Fibroblast of lung (primary cell): ENCODE measurements at places on chromosomes 5 and 9. TPM values are rescaled to one million over a fixed set of nuclear protein-coding genes. Genes with fewer than 3 reads are reported as not detected.
A peak's percentile ranks its signal among the peaks of the same experiment; 100 is the strongest.

ZNF189 gene
- 19.3 and 21.8 TPM in 2 replicates for total RNA-seq

CRHBP gene
- total RNA-seq: under 0.01 and 0.17 TPM in 2 replicates

NIPAL4 gene
- 0.17 and 0.26 TPM in 2 replicates for total RNA-seq

PCDHA6 gene
- 0.51 and 3.6 TPM in 2 replicates for total RNA-seq

MSX2 gene
- 1.0 and 1.3 TPM in 2 replicates for total RNA-seq

RAB3C gene
- not detected in 2 replicates for total RNA-seq

EPB41L4B gene
- total RNA-seq: 1.5 and 2.8 TPM in 2 replicates

DHX29 gene
- 36.0 and 38.5 TPM in 2 replicates for total RNA-seq

ZNF484 gene
- 13.1 and 15.4 TPM in 2 replicates for total RNA-seq

GRCh38 chr5:54728588-54728915 is 211.0 kb downstream of the SNX18 start:
- DNase-seq: no peak

GRCh38 chr5:172487671-172488070 is 33.3 kb upstream of the SH3PXD2B start:
- no peak for DNase-seq

- DNase-seq: no peak
These were observed 4.4 kb upstream of the CEP72 start for GRCh38 chr5:607541-608428.

- DNase-seq: peak; percentile 35
These were observed 661.4 kb upstream of the KLF4 start for GRCh38 chr9:108150736-108151586.

- no peak for DNase-seq
These were observed 249.7 kb upstream of the ZNF462 start for GRCh38 chr9:106613250-106613737.

- DNase-seq: no peak
These were observed 117.6 kb upstream of the ARRDC3 start for GRCh38 chr5:91500758-91501157.

DNA sequence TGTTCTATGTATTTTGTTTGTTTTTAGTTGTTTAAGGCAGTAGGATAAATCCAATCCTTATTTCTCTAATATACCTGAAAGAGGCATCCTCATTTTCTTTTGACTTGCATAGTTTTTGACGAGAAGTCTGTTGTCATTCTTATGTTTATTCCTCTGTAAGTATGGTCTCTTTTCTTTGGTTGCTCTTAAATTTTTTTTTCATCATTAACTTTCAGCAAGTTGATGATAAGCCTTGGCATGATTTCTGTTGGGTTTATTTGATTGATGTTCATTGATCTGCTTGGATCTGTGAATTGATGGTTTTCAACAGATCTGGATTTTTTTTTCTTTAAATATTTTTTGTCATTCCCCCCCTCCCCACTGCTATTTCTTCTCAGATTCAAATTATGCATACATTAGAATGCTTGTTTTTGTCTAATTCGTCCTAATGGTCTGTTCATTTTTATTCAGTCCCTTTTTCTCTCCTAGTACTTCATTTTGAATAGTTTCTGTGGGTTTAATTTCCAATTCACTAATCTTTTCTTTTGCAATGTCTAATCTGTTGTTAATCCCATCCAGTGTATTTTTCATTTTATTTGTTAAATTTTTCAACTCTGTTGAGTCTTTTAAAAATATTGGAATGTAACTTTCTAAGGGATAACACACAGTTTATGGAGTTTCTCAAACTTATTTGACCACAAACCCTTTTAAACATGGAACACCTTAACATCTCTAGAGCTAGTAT is 495.9 kb downstream of the CSNK1G3 start:
- DNase-seq: peak; percentile 45

DNA sequence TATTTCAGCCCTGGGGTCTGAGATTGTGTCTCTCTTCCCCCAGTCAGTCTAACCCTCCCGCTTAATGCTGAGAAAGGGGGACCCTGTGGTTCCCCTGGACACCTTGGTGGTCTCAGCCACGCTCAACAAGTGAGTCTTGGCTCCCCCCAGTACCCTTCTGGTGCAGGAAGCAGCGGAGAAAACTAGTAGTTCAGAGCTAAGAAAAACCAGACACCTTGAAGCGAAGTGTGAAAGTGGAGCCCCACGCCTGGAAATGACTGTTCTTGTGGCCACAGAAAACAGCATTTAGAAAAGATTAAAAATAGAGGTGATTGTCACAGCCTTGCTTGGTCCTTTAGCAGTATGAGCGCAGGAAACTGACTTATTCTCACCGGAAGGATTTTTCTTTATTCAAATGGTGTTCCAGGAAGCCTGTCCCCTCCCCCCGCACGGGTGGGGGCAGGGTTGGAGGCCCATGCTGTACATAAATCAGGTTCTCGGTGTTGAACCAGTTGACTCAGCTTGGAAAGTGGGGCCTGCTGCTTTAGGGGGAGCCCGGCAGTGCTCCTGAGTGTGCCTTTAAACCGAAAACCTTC is 8.1 kb downstream of the ARPC5L start:
- peak; percentile 35 for DNase-seq

- peak; percentile 43 for DNase-seq
These were observed 176.4 kb upstream of the CHD1 start for GRCh38 chr5:99105216-99105615.

GRCh38 chr9:131567910-131568309 is 22.6 kb downstream of the PRRT1B start:
- no peak for DNase-seq

- DNase-seq: no peak
These were observed 211.1 kb upstream of the TRIM32 start for GRCh38 chr9:116476002-116476401.

DNA sequence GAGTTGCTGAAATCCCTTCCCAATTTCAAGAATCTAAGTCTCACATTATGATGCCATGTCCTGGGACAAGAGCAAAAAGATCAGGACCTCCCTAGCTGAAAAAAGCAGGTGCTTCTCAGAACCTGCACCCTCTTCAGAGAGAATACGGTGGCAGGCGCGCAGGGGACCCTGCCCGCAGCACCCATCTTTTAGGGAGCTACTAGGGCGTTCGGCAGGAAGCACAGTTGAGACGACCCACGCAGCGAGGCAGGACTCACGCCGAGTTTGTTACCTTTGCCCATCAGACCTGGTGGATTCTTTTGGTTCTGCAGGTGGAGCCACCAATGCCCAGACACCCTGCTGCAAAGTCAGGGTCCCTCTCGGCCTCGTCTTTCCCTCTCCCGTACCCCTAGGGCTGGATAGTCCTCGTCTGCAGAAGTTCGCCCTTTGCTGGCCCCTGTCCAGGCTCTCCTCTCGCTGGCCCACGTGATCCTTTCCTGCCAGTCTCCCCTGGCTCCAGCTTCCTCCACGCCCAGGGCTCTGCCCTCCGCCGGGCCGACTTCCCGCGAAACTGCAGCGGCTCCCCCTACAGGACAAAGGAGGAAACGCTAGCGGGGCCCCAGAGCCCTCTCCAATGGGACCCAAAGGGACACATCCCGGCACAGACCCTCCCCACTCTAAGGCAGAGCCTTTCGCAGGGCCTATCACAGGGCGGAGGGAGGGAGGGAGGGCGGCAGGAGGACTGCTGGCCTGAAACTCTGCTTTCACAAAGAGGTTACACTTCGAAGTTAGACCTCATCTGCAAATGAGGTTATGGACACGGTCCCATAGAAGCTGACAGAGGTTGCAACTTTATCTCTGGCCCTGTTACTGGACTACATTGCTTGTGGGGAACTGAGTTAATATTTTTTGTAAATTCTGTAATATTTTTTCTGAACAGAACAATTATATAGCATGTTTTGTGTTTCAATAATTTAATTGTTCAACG is 28.8 kb downstream of the TMEM174 start:
- peak; percentile 53 for DNase-seq

GRCh38 chr9:94183240-94183999 is 75.7 kb upstream of the ZNF169 start:
- no peak for DNase-seq

- DNase-seq: no peak
These were observed 374.9 kb upstream of the RORB start for GRCh38 chr9:74122216-74122615.

DNA sequence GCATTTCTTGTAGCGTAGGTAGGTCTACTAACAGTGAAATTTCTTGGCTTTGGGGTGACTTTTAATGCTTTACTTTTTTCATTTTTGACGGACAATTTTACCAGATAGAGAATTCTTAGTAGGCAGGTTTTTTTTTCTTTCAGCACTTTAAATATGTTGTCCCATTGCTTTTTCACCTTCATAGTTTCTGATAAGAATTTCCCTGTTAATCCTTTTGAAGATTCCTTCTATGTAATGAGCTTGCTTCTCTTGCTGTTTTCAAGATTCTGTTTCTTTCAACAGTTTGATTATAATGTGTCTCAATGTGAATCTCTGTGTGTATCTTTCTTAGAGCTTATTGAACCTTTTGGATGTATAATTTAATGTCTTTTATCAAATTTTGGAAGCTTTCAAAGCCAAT is 35.5 kb downstream of the PBX3 start:
- DNase-seq: no peak

DNA sequence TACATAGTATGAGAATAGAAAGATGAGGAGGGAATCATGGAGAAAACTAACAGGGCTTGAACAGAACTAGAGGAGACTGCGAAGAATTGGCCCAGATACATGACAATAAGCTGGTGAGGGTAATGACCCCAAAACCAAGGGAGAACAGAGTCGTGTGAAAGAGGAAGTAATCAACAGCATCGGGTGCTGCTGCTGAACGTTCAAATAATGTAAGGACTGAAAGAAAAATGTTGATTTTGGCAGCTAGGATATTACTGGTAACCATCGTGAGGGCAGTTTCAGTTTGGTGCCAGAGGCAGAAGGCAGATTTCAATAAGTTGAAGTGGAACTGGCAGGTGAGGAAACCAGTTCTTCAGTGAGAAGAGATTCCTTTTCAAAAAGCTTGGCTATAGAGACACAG is 66.8 kb upstream of the SMC2 start:
- DNase-seq: no peak

DNA sequence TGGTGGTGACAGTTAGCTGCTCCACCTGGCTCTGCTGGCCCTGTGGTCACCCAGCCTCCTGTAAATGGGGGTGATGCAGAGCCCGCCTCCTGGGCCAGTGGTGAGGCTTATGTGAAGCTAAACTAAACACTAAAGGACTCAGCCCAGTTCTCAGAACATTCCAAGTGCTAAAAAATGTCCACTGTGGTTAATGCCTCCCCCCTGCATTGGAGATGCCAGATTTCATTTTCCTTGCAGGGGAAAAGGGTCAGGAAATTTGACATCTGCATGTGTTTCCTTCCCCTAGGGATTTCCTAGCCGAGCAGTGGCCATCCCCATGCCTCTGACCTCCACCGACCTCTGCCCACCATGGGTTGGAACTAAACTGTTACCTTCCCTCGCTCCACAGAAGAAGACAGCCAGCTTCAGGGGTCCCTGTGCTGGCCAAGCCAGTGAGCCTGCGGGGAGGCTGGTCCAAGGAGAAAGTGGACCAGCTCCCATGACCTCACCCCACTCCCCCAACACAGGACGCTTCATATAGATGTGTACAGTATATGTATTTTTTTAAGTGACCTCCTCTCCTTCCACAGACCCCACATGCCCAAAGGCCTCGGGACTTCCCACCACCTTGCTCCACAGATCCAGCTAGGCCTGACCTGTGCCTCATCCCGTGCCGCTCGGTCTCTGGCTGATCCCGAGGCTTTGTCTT is 13.0 kb downstream of the CD74 start:
- DNase-seq: peak; percentile 23

- DNase-seq: no peak
These were observed 68.6 kb upstream of the RNF130 start for GRCh38 chr5:180140079-180140554.

DNA sequence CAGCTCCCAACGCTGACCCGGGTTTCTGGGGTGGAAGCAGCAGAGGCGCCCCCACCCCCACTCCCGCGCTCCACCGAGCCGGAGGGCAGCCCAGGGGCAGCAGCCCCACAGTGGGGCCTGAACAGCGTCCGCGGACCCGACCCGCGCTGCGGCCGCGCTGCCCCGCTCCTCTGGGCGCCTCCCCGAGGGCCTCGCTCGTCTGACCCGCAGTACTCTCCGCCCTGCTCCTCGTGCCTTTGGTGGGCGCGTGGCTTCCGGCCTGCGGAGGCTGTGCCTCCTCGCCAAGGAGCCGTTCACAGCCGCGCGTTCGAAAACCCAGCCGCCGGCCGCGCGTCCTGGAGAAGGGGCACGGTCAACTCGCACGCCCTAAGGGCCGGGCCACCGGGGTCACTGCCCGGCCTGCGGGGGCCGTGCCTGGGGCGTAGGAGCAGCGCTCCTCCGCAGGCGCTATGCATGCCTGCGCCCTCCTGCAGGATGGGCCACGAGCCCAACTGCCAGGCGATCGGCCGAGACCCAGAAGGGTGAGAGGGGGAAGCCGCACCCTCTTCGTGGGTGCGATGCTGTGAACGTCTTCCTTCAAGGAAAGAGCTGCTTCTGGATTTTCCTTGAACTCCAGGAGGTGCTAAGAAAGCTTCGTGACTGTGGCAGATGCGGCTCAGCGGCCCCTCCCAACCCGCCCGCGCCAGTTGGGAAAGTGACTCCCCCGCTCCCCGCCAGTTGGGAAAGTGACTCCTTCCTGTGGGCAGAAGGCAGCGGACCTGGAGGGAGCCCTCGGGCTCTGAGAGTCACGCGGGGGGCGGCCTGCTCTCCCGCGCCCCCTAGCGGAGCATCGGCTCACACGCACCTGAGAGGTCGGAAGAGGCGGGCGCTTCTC is 82.7 kb downstream of the HSD17B3 start:
- peak; percentile 12 for DNase-seq

GRCh38 chr9:117164512-117164911 is 250.3 kb downstream of the ASTN2 start:
- no peak for DNase-seq

DNA sequence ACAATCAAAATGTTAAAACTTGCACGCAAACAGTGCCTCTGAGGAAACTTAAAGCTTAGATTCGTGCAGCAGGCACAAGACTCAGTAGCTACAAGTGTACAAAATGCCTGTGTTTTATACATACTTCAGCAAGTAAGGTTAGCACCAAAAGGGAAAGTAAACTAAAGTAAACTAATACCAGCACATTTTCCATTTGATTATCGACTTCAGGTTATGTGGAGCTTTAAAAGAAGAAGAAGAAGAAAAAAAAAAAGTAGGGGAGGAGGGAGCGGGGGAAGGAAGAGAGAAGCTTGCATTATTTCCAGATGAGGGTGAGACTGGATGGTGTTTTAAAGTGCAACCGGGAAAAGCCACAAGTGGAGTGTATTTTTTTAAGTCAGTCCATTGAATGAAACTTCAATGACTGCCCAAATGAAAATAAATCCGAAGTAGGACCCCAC is 596 bp upstream of the ADAMTS6 start:
- DNase-seq: peak; percentile 74

GRCh38 chr5:19903611-19904010 is 84.4 kb downstream of the CDH18 start:
- no peak for DNase-seq

DNA sequence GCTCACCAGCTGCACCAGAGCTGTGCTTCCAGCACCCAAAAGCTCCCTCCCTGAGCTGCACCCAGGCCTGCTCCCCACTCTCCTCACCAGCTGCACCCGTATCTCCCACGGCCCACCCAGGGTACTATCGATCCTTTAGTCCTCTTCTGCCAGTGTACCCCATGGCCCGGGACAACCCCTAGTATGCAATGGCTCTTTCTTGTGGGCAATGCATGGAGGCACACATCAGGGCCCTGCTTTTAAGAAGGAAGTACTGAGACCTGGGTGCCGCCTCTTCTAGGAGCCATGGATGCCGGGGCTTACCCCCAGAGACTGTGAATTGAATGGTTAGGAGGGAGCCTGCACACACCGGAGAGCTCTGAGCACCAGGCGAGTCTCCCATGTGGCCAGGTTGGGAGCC is 49.5 kb downstream of the TENT4A start:
- no peak for DNase-seq

- peak; percentile 96 for DNase-seq
These were observed 2.6 kb downstream of the OLFML2A start for GRCh38 chr9:124779368-124780059.

- no peak for DNase-seq
These were observed 9.4 kb downstream of the CRB2 start for GRCh38 chr9:123365287-123365880.
